ENCODE measurements at places on chromosomes 11 and 22. TPM values are rescaled to one million over a fixed set of nuclear protein-coding genes. Genes with fewer than 3 reads are reported as not detected.

DNA sequence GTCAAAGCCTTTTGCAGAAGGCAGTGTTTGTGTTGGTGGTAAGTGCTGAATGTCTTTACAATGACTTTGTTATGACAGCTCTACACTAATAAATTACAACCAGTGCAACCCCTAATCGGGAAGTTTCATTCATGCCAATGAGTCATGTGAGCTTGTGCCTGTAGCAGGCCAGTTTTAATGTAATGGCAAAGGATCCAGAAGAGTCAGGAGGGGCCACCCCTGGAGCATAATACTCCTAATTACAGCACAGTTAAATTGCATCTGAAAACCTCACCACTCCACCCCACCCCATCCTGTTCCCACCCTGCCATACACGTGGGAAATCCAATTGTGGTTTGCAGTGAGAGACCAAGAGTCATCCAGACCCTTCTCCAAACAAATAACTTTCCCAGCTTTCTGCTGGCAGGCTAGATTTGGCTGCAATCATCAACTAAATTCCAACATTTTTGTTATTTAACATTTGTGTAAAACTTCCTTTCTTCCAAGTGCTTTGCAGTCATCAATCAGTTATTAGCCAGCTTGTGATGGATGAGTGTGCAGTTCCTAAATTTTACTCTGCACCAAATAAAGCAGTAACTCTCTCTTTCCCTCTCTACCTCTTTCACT, 277.3 kb upstream of the FAT3 start:
- DNase-seq: peak; percentile 34

DNA sequence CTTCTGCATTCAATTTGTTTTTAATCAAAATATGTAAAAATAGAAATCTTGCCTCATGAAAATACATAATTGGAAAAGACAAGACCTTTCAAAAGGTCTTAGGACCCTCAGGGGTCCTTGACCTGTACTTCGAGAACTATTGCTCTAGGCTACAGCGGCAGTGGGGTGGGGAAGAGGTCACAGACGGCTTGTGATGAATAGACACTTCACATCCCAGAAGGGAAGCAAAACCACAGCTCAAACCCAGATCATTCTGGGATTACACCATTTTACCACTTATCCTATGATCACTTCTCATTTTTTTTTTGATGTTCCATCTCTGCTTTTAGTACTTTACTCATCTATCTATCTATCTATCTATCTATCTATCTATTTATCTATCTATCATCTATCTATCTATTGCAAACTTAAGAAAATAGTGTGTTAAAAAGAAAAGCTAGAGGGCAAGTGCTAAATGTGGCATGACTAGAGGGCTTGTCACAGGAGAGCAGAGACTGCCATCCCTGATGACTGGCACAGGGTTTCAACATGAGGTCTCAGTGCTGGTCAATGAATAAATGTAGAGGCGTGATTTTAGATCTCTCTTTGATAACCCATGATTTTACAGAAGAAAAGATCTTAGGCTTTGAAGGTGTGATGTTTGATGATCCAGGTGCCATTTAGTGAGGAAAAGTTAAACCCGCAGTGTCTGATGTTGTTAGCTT, 37.1 kb downstream of the RNF141 start:
- no peak for DNase-seq

DNA sequence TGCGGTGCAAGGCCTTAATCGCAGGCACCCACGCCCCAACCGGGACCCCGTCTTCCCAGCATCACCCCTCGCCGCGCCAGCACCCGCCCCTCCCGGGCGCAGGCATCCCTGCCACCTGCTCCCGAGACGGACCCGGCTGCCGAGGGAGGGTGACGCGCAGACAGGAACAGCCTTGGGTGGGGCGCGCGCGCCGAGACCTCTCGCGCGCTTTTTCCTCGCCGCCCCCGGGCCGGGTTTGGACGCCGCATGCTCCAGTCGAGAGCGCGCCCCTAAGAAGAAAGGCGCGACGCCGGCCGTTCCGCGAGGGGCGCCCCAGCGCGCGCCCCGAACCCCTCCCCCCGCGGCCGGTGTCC, 504 bp downstream of the CFL1 start:
- DNase-seq: peak; percentile 72

DNA sequence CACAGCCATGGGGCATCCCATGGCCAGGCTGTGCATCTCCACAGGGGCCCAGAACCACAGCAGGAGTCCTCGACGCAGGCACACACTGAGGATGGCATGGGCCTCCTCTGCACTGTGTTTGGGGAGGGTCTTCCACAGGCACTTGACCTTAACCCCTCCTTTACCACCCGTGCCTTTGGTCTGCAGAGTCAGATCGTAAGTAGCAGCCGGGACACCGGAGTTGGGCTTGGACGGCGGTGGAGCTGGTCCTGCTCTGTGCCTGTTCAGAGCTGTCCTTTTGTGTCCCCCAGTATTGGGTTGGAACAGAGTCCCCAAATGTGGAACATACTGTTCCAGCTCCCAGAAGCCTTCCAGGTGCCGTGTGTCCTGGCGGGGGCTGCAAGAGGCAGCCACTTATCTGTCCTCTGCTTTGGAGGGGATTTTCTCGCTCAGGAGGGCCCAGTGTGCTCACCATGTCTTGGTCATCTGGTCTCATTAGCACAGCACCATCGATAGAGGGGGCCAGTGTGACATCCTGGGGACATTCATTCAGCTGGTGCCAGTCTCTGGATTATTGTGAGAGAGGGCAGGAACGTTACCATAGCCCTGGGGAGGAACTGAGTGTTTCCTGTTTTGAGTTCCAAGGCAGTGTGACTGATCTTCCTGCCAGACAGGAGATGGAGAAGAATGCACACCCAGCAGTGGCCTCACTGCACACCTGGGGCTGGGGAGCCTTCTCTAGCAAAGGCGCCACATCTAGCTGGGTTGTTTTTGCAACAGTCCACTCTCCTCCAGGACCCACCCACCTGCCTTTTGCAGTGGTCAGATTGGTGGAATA, 12.4 kb downstream of the CRELD2 start:
- peak; percentile 67 for DNase-seq

GRCh38 chr11:33879375-33879774, 12.5 kb downstream of the LMO2 start:
- DNase-seq: no peak

Gene NRXN2
- polyA plus RNA-seq: 1.1 TPM

- DNase-seq: no peak
These were observed 98.8 kb downstream of the PRR5L start for GRCh38 chr11:36394926-36395325.

Gene MYO7A
- not detected for polyA plus RNA-seq

Measured in GM23248 (cell line).